HAP-1 (cell line): ENCODE measurements at places on chromosomes 12 and 14.

GRCh38 chr14:46487582-46488350 lies 163.8 kb downstream of the RPL10L start:
- DNase-seq, result no peak

DNA sequence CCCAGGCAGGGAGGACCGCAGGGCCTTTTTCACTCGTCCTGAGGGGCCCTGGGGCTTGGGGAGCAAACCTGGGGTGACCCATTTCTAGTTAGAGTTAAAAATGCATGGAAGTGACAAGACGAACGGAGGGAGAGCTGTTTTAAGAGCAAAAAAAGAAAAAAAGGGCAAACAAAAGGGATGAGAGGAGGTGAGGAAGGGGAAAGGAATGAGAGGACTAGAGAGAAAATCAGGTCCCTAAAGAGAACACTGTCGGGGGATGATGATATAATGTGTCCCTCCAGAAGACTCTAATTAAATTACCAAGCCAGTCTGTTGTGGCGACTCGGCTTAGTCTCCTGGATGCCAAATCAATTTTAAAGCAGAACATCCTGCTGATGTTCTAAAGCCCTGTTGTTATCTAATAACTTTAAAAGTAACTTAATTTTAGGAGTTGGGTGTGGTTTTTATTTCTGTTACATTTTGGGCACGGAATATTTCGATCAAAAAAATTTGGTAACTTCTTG lies 1.1 kb downstream of the ANO6 start:
- peak; percentile 24 for DNase-seq

DNA sequence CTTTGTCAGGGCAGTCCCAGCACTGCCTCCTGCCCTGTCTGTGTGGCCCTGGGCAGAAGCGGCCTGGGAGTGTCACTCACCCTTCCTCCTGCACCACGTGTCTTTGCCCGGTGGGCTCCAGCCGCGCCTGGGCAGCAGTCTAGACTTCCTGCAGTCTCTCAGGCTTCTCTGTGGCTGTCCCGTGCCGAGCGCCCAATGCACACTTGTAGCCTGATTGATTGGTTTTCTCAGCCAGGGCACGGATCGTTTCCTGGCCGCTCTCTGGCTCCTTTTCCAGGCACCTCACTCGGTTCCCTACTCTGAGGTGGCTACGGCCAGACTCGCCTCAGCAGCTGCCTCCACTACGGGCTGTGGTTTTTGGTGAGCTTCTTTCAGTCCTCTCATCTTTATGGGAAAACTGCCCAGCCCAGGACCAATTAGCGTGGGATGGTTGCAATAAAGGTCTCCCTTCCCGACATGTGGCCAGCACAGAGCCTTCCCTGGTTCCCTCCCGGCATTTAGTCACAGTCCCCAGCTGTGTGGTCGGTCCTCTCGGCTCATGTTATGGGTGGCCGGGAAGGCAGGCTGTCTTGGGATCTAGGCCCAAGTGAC lies 133.1 kb downstream of the CACNA1C start:
- DNase-seq, result no peak

GRCh38 chr14:82710267-82710841 lies 1176.7 kb upstream of the SEL1L start:
- peak; percentile 88 for DNase-seq

GRCh38 chr14:103649001-103649400 lies 20.0 kb downstream of the KLC1 start:
- no peak for DNase-seq

DNA sequence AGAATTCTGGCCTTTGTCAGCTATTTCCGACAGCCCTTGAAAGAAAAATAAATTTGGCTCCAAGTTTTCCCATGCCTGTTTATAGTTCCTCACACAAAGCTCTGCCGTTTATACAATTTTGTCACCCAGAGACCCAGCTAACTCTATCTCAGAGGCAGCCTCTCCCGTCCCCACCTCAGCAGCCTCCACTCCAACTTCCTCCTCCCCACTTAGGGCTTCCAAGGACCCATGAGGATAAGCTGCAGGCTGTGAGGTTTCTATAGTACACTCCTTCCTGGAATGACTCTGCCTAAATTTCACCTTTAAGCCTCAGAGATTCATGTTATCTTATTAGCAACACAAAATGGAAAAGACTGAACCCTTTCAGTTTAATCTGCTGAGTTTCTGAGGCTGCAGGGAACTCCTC lies 71.8 kb downstream of the TTC9 start:
- no peak for DNase-seq
